Stimulated activated CD8-positive, alpha-beta memory T cell treated with anti-CD3 and anti-CD28 coated beads, Interleukin-7, amount 100 ng/mL, for 24 hours (primary cell): ENCODE measurements at places on chromosomes 2 and 18.
A peak's percentile ranks its signal among the peaks of the same experiment; 100 is the strongest.

GRCh38 chr2:160377204-160377995 lies 116.2 kb downstream of the RBMS1 start:
- DNase-seq, result no peak

- no peak for DNase-seq
Measured at GRCh38 chr2:143254110-143254509, 124.9 kb downstream of the ARHGAP15 start.

GRCh38 chr2:109736177-109736827 lies 57.8 kb upstream of the RGPD5 start:
- DNase-seq, result no peak

- DNase-seq, result no peak
Measured at GRCh38 chr2:194363878-194364277, 1293.1 kb upstream of the SLC39A10 start.

- no peak for DNase-seq
Measured at GRCh38 chr2:206920951-206921350, 18.4 kb upstream of the CPO start.

DNA sequence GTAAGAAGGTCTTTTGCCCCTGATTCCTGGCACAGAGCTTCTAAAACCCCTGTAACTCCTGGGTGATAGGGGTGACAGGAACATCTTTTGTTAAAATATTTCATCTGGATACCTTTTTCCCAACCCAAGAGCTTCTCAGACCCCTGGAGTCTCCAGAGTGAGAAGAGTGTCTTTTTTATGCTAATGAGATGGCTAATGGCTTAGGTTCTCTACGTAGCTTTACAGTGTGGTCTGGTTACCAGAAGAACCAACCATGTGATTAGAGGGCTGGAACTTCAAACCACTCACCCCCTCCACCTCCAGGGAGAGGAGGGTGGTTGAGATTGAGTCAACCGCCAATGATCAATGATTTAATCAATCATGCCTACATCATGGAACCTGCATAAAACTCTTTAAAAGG lies 16.2 kb upstream of the DCC start:
- DNase-seq, result no peak

- no peak for DNase-seq
Measured at GRCh38 chr18:26442126-26442525, 106.2 kb downstream of the KCTD1 start.

DNA sequence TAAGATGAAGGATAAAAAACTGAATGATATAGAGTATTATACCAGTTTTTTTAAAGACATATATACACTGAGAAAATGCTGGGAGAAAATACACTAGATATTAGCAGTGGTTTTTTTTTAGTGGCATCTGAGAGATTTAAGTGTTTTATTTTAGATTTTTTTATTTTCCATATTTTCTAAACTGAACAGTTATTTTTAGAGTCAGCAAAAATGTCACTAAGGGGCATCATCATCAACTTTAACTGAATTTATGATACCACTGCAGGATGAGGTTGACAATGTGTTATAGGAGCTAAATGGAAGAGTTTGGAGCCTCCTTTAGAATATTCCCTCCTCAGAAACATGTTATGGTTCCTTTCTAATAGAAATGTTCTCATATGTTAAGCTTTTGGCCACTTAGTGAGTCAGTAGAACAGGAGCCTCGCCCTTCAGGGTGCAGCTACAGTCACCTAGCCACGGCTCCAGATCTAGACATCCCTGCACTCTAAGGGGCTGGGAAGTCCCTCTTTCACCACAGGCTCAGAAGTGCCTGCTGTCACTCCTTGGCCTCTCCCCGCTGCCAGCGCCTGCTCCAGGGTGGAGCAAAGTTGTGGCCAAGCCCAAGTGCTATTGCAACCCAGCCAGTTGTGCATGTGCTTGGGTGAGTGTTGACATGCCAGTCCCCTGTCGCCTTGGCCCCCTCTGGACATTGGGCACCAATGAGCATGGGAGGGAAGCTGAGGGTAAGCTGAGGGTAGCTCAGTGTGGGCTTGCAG lies 210.7 kb upstream of the RASGRP3 start:
- DNase-seq, result no peak

- DNase-seq, result peak; percentile 18
Measured at GRCh38 chr2:30266051-30266621, 34.8 kb downstream of the LBH start.

GRCh38 chr2:69171116-69171896 lies 158.3 kb downstream of the ANTXR1 start:
- DNase-seq, result no peak

DNA sequence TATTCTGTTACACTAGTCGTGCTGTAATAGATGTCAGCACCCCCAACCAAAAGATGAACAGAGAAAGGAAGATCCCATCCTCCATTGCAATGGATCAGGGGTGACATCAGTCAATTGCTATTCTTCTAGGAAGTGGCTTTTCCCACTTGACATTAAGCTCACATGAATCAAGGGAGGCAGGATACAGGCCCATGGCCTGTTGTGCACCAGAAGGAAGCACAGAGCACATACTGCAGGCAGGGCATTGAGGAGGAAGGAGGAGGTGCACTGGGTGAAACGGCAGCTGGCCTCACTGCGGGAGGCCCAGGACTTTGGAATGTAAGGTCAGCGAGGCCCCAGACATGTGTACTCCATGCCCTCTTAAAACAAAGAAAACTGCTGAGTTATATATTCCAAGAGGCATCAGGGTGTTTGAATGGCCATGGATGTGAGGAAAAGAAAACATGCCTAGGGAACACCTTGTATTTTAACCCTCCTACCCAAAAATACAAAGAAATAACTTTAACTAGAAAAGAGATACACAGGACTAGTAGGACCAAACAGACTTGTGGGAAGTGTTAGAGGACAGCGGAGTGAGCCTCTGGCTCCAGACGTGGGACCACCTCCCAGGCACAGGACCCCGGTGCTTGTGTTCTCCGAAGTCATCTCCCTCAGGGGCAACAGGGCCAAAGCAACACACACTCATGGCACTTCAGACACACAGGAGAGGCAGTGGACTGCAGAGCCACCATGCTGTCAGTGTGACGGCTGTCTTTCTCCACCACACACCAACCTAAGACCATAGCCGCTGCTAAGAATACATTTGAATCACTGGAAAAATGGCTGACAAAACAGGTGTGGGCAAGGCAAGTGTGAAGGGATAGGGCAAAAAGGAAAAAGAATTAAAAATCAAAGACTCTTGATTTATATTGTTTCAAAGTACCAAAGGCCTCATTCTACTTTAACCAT lies 51.4 kb upstream of the RIOK3 start:
- no peak for DNase-seq

GRCh38 chr2:33457556-33458247 lies 18.7 kb upstream of the RASGRP3 start:
- DNase-seq, result no peak

- peak; percentile 29 for DNase-seq
Measured at GRCh38 chr2:218396688-218397462, 2.8 kb upstream of the CTDSP1 start.

- DNase-seq, result no peak
Measured at GRCh38 chr18:49515516-49515915, 28.5 kb upstream of the C18orf32 start.

DNA sequence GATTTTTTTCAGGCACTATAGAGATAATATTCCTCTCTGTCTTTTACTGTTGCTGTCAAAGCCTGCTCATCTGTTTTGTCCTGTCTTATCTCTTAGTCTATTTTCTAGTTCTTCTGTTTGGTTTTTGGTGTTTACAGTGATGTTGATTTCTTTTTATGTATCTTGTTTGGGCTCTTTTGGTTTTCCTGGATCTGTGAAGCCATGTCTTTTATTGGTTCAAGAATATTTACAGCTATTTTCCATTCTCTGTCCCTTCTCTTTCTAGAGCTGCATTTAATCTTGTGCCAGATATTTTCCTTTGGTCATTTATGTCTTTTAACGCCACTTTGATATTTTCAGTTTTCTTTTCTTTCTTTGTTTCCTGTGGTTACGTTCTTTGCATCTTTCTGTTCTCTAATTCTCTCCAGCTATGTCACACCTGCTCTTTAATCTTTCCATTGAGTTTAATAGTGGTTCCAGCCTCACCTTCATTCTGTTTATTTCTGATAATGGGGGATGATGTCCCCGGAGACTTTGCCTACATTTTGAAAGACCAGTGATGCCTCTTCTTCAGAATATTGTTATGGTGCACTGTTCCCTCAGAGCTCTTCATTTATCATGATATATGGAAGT lies 32.0 kb downstream of the SMCHD1 start:
- no peak for DNase-seq

- no peak for DNase-seq
Measured at GRCh38 chr18:37541517-37541916, 24.1 kb downstream of the CELF4 start.

DNA sequence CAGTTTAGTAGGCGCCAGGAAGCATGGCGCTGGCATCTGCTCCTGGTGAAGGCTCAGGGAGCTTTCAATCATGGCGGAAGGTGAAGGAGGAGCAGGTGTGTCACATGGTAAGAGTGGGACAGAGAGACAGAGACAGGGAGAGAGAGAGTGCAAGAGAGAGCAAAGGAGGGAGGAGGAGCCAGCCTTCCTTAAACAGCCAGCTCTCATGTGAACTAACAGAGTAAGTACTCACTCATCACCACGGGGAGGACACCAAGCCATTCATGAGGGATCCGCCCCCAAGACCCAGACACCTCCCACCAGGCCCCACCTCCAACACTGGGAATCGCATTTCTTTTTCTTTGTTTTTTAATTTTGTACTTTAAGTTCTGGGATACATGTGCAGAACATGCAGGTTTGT lies 40.8 kb upstream of the CLASP1 start:
- no peak for DNase-seq

- no peak for DNase-seq
Measured at GRCh38 chr2:23788100-23788499, 138.8 kb downstream of the ATAD2B start.

GRCh38 chr2:174247474-174248186 lies 702 bp downstream of the OLA1 start:
- no peak for DNase-seq

GRCh38 chr2:121066526-121066925 lies 218.5 kb downstream of the TFCP2L1 start:
- DNase-seq, result no peak

DNA sequence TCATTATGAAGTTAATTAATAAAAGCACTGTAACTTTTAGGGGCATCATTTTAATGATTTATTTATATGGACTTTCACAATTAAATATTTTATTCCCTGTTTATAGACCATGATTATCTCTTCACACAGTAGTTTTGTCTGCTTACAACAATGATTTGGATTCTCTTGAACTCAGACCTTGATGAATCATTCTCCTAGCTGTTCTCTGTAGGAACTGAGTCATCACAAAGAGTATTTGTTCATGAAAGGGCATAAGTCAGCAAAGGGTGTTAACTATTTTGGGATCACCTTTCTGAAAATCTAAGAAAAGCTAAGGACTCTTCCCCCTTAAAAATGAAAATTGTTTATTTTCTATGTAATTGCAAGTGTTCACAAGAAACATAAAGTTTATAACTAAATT lies 461.1 kb upstream of the UBE2E3 start:
- no peak for DNase-seq

GRCh38 chr2:78707776-78708386 lies 317.6 kb upstream of the REG3G start:
- DNase-seq, result no peak

GRCh38 chr18:63965716-63966330 lies 4.1 kb upstream of the SERPINB8 start:
- no peak for DNase-seq

- DNase-seq, result no peak
Measured at GRCh38 chr2:19847486-19847885, 54.3 kb downstream of the TTC32 start.

DNA sequence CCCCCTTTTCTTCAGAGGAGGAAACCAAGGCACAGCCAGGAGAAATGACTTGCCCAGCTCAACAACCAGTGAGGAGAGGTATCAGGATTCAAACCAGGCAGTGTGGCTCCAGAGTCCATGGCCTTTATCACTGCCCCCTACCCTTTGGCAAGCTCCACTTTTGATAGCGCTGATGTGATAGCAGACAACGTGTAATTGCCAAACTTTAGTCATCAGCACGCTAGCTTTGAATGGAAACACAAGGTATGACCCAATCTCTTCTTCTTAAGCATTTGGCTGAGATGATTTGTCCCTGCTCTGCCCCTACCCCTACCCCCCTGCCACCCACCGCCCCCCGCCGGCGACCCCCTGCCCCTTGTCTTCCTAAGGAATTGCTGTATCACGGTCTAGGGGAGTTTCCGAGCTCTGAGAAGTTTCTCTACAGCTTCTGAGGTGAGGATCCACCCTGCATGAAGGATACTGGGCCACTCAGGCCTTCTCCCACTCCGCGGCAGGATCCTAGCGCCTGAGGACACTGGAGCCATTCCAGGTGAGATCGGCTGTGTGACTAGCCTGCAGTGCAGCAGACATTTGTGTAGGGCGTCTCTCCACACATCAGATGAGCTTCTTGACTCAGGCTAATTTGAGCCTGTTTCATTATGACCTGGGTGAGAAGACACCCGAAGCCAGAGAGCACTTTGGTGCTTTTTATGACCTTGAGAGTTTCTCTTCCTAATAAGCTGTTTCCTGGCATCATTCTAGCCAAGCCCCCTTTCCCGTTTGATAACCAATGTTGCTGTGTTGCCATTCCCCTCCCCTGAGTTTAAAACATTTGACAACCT lies 75.1 kb upstream of the MAP4K4 start:
- no peak for DNase-seq

DNA sequence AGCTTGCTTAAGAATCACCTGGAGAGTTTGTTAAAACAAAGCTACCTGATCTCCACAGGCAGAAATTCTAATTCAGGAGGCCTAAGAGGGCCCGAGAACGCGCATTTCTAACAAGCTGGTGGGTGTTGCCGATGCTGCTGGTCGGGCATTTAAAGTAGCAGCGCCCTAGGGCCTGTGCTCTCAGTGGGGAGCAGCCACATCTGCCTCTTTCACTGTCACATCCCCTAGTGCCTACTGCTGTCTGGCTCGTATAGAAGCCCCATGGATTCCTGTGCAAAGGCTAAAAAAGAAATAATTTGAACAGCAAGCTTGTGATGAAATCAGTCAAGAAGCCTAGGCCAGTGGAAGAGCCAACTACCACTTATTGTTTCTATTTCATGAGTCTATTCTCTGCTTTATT lies 126.7 kb upstream of the SMIM21 start:
- DNase-seq, result no peak

DNA sequence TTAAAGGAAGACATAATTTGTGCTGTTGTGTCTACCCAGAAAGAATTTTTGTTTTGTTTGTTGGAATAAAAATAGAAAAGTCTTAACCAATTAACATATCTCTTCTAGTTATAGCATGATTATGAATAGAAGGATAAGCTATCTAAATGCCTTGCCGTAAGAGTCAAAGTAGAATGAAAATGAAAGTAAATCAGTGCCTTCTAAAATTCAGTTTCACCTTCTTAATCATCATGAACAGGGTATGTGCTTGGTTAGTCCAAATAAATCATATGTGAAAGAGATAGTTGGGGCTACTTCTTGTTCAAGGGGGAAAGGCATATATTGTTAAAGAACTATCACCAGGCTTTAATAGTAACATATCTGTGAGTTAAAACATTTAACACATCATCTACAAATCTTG lies 91.5 kb downstream of the GULP1 start:
- no peak for DNase-seq
